Hematopoietic multipotent progenitor cell treated with erythropoietin and hydrocortisone succinate and interleukin-3 and kit ligand, for 6 days (in vitro differentiated cells): ENCODE measurements at places on chromosomes 1 and 21.

- DNase-seq: peak; percentile 67
These were observed 83.5 kb downstream of the SYF2 start for GRCh38 chr1:25148673-25149300.

DNA sequence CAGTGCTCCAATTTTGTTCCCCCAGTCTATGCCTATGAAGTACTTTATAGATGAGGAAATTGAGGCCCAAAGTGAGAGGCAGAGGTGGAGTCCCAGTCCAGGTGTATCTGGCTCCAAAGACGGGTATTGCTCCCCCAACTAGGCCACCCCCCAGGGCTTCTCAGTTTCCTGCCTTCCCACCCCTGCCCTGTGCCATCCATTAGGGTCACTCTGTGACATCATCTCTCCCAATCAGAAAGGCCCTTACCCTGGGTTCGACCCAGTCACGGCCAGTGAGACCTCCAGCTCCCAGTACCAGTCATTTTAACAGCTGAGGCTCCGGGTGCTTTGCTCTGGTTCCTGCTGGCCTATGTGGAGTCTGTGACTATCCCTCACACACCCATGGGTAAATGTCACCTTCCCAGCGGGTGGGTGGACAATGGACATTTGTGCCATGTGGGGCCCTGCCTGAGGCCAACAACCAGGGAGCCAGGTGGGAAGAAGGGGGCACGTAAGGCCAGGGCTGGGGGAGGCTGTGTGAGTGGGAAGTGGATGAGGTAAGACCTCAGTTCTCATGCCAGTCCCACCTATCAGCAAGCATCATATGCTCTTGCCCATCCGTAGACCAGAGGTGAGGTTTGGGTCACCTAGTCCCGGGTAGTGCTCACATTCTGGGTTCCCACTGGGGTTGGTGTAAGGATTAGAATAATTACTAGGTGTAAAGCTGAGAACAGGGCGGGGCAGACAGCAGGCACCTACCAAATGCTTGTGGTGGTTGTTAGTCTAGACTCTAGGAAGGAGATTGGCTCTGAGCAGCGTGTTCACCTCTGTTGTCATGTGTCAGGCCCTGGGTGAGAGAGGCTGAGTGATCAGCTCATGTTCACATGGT lies 685.9 kb downstream of the MATN1 start:
- DNase-seq: no peak

DNA sequence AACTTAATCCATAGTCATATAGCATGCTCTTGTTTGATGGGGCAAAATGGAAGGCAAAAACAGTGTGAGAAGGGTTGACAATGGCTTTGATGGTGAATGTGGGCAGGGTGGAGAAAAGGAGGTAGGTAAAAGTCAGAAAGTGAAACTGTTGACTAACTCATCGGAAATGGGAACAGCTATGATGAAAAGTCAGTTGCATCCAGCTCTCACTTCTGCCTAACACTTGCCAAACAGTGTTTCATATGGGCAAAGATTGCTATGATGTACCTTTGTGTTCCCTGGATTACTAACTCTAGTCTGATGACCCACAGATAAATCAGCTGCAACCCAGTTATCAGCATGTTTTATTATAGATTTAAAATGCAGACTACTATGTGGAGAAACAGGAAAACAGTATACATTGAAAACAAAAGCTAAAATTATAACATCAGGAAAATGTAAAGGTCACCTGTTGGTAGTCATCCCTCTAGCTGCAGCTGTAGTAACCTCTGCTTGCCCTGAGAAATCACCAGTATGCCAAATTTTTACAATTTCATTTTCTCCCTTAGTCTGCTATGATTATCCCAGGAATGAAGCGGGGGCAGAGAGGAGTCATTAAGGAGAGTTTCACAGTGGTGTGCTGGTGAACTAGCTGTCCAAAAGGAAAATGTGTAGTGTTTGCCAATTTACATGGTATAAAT lies 11.7 kb downstream of the TNFSF18 start:
- no peak for DNase-seq

GRCh38 chr1:37795340-37796125 lies 1.9 kb downstream of the MANEAL start:
- peak; percentile 93 for DNase-seq
